ENCODE measurements at places on chromosomes 5 and 9.

- no peak for DNase-seq
Measured at GRCh38 chr9:134785325-134786108, 95.1 kb upstream of the FCN2 start.

GRCh38 chr9:20619487-20620200, 2.7 kb downstream of the MLLT3 start:
- peak; percentile 53 for DNase-seq

- no peak for DNase-seq
Measured at GRCh38 chr5:135493406-135494180, 41.4 kb upstream of the TIFAB start.

GRCh38 chr5:172802567-172803176, 31.4 kb upstream of the ERGIC1 start:
- DNase-seq: no peak

DNA sequence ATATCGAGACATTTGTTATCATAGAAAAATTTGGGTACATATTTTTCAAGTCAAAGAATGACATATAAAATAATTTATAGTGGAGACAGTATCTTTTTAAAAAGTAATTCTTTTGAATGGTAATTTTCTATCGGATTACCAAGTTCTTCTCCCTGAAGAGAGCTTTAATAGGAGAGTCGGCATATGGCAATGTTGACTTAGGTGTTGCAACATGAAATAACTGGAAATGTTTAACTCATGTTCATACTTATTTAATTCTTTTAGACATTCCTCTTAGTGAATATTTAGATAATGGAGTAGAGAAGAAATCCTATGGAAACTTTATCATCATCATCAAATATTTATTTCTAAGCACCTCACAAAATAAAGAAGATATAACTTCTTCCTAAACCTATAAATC, 118.2 kb upstream of the CTNND2 start:
- DNase-seq: no peak

DNA sequence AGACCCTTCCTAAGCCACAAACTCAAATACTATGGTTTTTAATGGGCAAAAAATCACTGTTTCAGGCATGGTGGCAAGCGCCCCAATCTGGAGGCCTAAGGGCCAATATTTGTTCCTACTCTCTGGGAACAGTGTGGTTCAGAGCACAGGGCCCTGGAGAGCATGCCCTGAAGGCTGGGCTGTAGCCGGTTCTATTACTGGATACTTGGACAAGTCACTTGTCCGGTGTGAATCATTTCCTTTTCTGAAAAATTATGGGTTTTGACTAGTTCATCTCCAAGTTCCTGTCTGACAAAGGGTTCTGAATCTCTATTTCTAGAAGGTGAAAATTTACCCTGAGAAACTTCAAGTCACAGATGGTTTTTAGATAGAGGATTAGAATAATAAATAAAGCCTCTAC, 75.0 kb downstream of the OTULIN start:
- no peak for DNase-seq

GRCh38 chr5:175712313-175712680, 54.4 kb downstream of the HRH2 start:
- no peak for DNase-seq

GRCh38 chr9:113919871-113920270, 43.8 kb downstream of the ZNF618 start:
- DNase-seq: no peak

- no peak for DNase-seq
Measured at GRCh38 chr9:124831642-124832364, 21.5 kb upstream of the WDR38 start.

- no peak for DNase-seq
Measured at GRCh38 chr9:98943682-98944056, at the start of gene COL15A1. COL15A1 (plus strand) TSS chr9:98943907; CDS start chr9:98944062, 155 bp downstream.

DNA sequence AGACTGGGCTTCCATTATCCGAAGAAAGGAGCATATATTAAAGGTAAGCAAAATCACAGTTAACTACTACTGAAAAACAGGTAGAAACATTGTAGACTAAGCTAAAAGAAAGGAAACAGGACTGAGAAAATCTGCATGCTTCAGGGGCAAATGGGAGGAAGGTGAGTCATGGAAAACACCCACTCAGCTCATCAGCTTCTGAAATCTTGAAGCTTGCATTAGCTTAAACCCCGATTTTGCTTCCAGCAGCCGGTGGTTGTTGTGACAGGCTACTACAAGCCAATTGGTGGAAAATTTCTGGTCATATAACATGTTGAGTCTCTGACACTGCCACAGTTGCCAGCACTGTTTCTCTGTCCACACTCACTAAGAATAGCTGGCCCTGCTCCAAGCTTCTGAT, 179.6 kb upstream of the PUM3 start:
- DNase-seq: no peak

GRCh38 chr9:98821831-98822230, 14.4 kb downstream of the GALNT12 start:
- DNase-seq: no peak

DNA sequence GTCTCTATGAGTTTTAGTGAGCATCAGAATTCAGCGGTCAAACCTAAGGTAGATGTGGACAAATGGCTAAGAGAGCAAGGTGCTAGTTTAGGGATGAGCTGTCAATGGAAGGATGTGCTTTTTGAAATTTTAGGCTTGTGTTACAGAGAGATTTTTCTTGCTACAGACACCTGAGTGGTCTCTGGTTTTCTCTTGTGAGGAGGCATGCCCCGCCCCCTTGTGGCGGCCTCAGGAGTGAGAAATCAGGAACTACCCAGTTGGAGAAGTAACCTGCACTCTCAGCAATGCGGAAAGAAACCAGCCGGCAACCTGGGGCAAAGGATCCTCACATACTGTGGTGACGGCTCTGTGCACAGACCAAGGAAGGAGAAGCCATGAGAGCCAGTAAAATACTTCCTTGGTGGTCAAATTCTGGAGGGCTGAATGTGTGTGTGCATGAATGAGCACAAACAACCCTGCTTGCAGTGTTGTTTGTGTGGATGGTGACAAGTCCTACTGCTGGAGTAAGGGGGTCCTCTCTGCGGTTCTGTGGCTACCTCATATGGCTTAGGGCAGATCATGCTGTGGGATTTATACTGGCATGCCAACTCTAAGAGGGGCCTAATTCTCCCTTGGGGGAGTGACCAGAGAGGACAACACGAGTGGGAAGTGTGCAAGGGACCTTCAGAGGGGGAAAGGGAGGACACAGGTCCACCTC, 16.7 kb upstream of the HSD17B4 start:
- peak; percentile 45 for DNase-seq

- no peak for DNase-seq
Measured at GRCh38 chr5:133792024-133792423, 176.4 kb downstream of the C5orf15 start.

- DNase-seq: no peak
Measured at GRCh38 chr9:135329571-135330306, 149.8 kb upstream of the PPP1R26 start.

DNA sequence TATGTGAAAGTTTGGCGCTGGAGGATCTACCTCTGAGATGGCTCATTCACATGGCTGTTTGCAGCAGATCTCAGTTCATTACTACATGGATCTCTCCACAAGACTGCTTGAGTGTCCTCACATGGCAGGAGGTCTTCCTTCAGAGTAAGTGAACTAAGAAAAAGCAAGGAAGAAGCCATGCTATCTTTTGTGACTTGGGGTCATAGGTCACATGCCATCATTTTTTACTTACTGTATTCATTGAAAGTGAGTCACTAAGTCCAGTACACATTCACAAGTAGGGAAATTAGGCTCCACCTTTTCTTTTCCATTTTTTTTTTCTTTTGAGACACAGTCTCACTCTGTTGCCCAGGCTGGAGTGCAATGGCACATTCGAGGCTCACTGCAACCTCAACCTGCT, 8.7 kb upstream of the CDKN2AIPNL start:
- DNase-seq: no peak

DNA sequence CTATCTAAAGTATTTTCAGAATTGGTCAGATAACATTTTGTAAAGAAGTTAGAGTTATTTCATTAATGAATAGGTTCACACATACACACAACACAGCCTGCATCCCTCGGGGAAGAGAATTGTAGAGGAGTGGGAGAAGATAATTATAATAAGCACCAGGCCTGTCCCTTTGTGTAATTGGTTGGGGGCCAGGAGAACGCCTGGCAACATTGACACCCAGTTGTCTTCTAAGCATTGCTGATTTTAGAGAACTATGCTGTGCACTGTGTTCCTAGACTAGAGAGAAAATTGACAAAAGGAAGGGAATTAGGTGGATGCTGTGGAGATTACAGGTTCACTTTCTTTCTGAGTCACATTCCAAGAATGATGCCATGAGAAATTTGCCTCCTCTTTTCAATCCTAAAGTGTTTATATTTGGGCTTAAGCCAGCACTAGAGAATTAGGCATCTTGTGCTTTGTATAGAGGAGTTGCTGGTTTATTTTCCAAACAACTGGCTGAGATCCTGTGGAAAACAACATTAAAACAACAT, 247.6 kb downstream of the COX7C start:
- no peak for DNase-seq

DNA sequence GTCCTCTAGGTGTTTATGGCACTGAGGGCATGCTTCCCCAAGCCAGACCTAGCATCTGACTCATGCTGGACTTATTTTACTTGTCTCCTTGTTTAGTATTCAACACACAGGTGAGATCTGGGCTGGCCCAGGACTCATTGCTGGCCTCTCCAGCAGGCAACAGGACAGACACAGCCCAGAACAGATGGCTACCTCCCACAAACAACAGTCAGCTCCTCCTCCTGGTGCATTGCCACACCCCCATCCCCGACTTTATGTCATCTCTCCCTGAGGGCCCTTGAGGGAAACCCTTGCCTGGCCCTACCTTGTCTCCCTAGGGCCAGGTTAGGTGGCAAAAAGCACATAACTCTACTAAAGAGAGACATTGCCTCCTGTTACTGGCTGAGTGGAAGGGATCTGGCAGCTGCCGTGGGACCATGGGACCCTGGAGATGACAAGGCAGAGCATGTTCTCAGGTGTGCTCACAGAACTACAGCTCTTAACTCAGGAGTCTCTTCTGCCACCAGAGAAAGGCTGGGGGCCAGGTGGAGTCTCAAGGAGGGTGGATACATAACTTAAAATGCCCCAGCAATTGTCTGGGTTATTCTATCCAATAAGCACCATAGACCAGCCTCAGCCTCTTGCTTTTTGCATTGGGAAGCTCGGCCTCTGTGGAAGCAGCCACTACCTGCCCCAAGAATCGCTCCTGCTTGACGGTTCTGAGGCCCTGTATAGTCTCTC, 2.3 kb downstream of the ACSL6 start:
- DNase-seq: no peak

DNA sequence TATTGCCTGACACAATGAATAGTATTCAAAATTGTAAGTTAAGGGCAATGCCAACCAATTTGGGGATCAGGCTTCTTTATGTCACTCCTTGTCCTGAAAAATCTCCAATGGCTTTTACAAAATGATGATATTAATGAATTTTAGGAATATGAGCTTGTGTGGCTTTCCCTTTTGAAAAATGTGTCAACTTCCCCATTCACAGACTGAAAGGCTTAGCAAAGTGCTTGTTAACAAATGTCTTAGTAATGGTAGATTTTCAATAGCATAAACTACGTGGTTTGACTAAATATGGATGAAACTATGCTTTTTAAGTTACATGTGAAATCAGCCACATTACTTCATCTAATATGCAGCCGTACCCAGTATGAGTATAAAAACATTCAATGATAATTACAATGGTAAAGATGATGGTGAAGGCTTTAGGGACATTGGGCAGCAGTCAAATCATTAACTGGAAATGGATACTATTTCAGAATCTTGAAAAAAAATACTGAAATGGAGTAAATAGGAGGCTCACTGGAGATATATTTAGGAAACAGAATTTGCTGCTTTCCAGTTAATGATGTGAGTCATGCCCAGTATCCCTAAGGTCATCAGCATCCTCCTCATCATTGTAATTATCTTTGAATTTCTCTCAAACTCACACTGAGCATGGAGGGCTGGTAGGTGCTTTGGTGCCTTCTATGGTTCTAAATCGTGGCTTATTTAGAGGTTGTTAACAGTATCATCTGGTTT, 113.3 kb upstream of the ZNF608 start:
- DNase-seq: no peak

- no peak for DNase-seq
Measured at GRCh38 chr9:135582541-135582940, 21.0 kb downstream of the PAEP start.

GRCh38 chr5:113606298-113607134, 93.0 kb downstream of the YTHDC2 start:
- DNase-seq: peak; percentile 85

DNA sequence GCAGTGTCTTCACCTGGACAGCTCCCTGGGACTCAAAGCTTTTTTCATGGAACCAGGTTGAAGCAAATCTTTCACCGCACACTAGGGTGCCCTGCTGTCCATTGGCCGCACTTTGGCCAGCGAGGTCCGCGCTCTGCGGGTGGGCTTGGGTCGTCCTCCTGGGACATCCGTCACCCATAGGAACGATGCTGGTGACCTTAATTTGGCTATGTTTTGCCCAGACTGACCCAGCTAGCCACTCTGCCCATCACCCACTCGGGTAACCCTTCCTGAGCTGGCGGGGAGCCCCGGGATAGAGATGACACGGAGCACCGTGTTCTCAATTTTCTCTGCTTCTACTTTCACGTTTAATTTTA, 25.9 kb downstream of the ZDHHC11B start:
- no peak for DNase-seq

DNA sequence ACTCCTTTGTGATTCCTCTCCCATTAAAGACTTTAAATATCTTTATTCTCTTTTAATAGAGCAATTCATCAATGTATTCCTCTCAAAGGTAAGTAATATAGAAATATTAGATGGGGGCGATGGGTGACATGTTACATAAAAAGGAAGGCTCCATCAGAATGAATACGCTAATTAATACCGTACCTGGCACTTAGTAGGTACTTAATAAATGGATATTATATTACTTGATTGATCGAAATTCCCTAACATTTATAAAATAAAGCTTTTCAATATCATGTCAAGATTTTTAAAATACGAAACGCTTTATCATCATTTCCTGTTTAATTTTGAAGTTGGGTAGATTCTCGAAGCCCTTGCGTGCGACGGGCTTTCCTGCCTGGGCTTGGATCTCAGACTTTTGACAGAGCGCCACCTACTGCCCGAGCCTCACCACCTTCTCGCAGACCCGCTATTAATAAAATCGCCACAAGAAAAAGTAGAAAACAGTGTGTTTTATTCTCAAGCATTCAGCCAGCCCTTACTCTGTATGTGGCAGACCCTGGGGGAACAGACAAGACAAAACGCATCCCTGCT, 99.4 kb downstream of the C5orf15 start:
- peak; percentile 94 for DNase-seq

- peak; percentile 85 for DNase-seq
Measured at GRCh38 chr5:109690242-109690974, 681 bp downstream of the MAN2A1 start.

DNA sequence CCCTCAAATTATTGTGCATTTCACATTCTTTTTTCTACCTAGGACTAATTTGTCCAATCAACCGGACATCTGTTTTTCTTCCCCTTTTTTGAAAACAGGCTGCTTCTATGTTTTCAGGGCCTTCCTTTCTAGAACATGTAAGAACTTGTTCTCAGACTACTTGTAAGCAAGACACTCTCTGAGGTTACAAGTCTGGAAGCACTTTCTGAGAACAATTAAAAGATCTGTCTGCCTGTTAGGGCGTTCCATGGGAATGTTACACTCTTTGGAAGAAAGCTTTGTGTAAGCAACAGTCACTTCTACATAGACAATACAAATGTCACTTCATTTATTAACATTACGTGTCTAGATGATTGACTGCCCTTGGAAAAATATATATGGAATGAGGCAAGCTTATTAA, 50.9 kb upstream of the HSPB3 start:
- DNase-seq: peak; percentile 40

GRCh38 chr5:166358127-166358830, 1933.2 kb upstream of the WWC1 start:
- DNase-seq: no peak
